ENCODE measurements at places on chromosomes 6 and 20.

DNA sequence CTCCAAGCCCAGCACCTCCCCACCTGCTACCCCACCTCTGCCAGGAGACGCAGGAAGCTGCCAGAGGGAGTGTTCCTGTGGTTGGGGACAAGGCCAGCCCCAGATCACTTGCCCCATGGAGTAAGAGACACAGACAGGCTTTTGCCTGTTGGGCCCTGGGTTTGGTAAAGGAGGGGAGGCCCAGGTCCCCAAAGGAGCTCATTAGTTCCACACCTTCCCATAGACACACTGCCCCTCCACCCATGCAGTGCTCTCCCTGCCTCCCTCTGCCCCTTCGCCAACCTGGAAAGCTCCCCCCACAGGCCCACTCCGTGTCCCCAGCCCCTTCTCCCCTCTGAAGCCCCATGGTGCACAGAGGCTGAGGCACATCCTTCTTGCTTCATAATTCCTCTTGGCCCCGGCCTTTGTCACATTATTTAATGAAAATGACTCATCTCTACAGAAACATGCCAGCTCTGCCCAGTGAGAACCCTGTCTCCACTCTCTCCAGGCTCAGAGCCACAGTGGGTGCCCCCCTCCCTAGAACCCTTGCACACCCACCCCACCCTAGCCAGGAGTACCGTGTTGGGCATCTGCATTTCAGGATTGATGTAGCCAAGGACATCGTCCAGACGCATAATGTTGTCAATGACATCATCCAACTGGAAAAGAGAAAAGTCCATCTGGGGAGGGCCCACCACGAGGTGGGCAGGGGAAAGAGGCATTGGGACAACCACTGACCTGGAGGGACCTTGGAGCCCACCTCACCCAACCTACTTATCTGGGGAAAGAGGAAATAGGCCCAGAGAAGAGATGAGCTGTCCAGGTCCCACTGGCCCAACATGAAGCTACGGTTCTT is 46.0 kb downstream of the TFEB start:
- DNase-seq, result no peak

DNA sequence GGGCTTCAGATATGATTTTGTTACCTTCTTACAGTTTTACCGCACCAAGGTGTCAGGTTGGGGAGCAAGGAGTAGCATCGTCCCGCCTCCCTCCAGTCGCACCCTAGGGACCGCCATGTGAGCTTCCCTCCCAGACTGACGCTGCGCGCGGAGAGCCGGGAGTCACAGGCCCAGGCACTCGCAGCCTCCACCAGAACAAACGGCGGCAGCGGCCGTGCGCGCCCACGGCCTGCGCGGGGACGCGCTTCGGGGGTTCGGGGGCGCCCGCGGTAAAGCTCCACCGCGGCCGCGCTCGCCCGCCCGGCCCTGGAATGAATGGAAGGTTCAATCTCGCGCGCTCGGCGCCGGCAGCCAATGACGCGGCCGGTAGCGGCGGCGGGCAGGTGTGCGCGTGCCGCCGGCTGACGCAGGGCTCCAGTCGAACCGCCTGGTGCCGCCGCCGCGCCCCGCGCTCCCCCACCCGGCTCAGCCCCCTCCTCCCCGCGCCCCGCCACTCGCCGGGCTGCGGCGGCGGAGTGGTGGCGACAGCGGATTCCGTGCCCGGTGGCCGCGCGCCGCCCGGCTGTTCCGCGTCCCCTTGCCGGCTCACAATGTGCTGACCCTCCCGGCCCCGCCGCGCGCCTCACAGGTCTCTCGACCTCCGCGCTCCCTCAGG is 16.5 kb upstream of the LIN28B start:
- DNase-seq, result no peak

DNA sequence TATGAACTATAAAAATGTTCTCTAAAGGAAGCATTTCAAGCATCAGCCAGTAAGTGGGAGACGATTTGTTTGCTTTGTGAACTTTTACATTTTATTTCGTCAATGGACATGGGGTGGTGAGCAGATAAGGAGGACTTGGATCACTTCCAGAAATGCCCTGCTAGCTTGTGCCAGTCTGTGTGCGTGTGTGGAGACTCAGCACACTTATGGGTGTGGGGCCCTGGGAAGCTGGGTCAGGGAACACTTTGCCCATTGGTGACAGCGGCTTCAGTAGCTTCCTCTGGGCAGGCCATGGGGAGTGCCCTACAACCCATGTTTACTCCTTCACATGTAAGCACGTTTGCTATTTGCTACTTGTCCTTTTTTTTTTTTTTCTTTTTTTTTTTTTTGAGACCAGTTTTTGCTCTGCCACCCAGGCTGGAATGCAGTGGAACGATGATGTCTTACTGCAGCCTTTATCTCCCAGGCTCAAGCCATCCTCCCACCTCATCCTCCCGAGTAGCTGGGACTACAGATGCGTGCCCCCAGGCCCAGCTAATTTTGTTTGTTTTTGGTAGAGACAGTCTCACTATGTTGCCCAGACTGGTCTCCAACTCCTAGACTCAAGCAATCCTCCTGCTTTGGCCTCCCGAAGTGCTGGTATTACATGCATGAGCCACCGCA is 24.2 kb downstream of the PRDM1 start:
- DNase-seq, result no peak

- no peak for DNase-seq
These were observed 26.9 kb downstream of the ANKEF1 start for GRCh38 chr20:10061641-10062040.

- DNase-seq, result no peak
These were observed 94.6 kb downstream of the TIAM2 start for GRCh38 chr6:155089746-155090145.

DNA sequence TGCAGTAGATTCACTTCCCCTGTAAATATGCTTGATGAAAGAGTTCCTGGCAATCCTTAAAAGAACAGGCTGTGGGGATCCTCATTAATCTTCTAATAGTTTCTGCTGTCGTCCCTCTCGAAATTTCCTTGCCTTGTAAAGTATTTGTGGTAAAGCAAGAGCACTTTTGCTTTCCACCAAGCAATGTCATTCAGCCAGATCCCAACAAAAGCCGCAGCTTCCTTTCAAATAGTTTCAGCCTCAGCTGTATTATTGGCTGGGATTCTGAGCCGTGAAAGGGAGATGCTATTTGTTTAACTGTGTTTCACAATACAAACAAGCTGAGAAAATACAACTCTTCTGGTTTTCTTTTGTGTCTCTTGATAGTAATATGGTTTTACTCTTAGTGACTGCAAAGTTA is 48.9 kb upstream of the EPHA7 start:
- DNase-seq, result no peak

- DNase-seq, result no peak
These were observed 758.2 kb downstream of the TBC1D32 start for GRCh38 chr6:120576061-120576460.

DNA sequence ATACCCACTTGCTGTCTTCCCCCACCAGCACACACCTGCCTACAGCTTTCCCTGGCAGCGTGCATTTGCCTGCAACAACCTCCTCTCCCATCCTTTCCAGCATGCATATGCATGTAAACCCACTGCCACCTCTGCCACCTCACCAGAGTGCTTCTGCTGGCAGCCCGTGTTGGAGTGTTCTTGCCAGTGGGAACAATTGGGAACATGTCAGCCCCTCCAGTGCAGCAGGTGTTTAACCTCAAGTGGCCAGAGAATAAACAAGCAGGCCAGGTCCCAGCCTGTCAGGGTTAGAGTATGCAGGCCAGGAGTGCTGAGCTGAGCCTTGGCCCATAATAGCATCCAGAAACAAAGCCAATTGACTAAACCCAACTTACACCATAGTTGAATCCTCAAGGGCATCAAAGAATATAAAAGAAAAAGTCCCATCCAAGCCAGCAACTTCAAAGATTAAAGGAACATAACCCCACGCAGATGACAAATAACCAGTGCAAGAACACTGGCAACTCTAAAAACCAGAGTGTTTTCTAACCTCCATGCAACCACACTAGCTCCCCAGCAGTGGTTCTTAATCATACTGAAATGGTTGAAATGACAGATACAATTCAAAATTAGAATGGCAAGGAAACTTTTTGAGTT is 1212.1 kb upstream of the CITED2 start:
- DNase-seq, result peak; percentile 8

DNA sequence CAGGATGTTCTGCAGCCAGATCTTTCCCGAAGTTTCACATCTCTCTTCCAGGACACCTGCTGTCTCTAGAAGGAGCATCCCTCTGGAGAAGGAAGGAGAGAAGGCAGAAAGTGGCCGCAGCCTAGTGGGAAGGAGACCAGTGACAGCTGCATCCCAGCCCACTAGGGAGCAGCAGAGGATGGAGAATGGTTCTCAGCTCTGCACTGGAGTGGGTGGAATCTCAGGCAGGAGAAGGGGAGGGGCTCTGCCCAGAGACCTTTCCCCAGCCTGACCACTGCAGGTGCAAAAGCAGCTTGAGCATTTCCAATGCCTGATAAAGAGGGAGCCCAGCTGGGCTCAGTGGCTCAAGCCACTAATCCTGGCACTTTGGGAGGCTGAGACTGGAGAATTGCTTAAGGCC is 32.3 kb downstream of the NCR2 start:
- DNase-seq, result no peak

GRCh38 chr20:10679269-10679668 is 5.5 kb upstream of the JAG1 start:
- DNase-seq, result no peak

DNA sequence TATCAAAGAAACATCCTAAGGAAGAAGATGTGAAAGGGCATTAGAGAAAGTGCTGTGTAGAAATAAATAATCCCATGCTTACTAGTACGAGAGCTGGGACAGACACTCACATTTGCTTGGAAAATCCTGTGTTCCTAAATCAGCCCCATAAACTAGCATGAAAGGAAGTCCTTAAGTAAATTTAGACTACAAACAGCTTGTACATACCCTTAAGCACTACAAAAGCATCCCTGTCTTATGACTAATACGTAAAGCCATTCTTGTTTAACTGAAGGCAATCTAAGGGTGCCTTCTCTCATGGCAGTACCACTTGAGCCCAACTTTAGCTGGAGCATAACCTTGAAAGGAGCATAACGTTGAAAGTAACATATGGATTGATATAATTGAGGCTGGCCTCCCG is 15.4 kb upstream of the FOXQ1 start:
- DNase-seq, result no peak

- DNase-seq, result no peak
These were observed 14.8 kb upstream of the OVOL2 start for GRCh38 chr20:18072532-18072931.

GRCh38 chr20:59149678-59150504 is 13.7 kb upstream of the ZNF831 start:
- DNase-seq, result no peak

DNA sequence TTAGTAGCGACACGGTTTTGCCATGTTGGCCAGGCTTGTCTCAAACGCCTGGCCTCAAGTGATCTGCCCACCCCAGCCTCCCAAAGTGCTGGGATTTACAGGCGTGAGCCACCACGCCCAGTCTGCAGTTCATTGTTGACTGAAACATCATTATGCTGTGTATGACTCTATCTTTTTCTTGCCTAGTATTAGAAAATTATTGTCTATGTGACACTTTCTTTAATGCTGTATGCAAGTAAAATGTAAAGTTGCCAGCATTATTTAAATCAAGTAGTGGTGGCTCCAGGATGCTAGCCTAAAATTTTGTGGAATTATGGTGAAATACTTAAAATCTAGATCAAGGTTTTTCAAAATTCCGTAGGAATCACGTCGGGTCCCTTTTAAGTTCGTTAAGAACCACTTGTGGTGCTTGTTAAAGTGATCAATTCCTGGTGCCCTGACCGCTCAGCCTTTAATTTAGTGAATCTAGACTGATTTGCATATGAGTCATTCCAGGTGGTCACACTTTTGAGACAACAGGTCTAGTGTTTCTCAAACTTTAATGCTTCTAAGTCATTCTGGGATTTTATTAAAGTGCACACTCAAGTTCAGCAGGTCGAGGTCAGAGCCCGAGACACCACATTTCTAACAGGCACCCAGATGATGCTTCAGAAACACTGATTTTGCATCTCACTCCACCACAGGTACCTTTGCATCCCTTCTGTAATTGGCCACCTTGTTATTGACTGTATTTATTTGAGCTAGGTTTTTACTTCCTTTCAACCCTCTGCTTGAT is 132.6 kb upstream of the MTHFD1L start:
- peak; percentile 30 for DNase-seq

DNA sequence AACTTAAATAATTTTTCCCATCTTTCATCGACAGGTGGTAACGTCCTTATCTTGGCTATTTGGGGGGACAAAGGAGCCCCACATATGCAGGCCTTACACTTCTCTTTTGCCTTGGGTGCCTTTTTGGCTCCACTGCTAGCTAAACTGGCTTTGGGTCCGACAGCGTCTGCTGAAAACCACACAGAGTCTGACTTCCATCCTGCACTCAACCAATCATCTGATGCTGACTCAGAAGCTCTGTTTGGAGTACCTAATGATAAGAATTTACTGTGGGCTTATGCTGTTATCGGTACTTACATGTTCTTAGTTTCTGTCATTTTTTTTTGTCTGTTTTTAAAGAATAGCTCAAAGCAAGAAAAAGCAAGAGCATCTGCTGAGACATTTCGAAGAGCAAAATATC is 178.5 kb downstream of the SLC16A10 start:
- no peak for DNase-seq

DNA sequence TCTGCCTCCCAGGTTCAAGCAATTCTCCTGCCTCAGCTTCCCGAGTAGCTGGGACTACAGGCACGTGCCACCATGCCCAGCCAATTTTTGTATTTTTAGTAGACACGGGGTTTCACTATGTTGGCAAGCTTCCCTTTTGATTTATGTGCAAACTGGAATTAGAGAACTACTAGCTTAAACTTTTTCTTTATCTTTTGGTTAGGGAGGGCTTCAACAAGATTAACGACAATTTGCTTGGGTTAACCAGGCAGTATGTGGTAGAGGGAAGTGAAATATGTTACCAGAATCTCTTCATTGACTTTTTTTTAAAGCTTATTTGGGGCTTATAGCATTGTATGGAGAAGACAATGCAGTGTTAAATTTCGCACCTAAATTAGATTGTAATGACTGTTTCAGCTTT is 9.0 kb downstream of the MYO6 start:
- DNase-seq, result no peak

- no peak for DNase-seq
These were observed 48.0 kb upstream of the NOP56 start for GRCh38 chr20:2604506-2604835.

DNA sequence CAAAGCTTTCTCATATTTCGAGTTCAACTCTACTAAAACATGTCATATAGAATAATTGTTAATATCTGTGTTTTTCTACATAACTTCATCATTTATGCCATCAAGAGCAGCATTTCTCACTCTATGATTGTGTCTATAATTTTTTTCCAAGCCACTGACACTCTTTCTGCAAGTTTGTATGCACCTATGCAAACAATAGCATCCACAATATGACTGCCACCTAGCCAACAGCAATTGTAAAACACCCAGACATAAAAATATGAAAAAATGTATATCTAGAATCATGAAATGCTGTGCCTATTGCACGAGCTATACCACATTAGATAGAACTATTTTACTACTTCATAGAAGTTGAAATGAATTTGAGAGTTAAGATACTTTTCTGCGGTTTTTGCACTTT is 286.5 kb upstream of the MARCKS start:
- no peak for DNase-seq

- DNase-seq, result no peak
These were observed 204.8 kb downstream of the TPBG start for GRCh38 chr6:82568290-82568993.

All from GM13976 (cell line).